Transverse colon (tissue), 4 donors: ENCODE measurements at places on chromosomes 3 and 15. TPM values are rescaled to one million over a fixed set of nuclear protein-coding genes. Genes with fewer than 3 reads are reported as not detected.

- no peak for DNase-seq
Measured at GRCh38 chr3:8307545-8308110, 194.0 kb upstream of the LMCD1 start.

GRCh38 chr3:75254685-75255084 is 409.4 kb upstream of the FRG2C start:
- DNase-seq: no peak

DNA sequence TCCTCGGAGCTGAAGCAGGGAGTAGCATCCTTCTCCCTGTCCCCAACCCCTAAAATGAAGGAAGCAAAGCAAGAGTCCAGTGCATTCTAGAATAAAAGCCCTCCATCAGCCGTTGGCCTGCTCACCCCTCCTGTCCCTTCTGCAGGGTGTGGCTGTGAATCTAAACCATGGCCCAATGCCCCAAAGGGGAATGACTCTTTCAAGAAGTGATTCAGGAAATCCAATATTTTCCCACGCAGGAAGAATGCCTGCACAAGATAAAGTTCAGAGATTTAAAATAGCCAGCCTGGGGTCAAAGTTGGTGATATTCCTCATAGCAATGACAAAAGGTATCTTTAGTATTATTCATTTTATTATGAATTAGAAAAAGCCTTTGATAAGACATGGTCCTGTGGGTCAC is 38.5 kb downstream of the SLCO2A1 start:
- no peak for DNase-seq

- no peak for DNase-seq
Measured at GRCh38 chr3:188956839-188957489, 214.8 kb upstream of the TPRG1 start.

DNA sequence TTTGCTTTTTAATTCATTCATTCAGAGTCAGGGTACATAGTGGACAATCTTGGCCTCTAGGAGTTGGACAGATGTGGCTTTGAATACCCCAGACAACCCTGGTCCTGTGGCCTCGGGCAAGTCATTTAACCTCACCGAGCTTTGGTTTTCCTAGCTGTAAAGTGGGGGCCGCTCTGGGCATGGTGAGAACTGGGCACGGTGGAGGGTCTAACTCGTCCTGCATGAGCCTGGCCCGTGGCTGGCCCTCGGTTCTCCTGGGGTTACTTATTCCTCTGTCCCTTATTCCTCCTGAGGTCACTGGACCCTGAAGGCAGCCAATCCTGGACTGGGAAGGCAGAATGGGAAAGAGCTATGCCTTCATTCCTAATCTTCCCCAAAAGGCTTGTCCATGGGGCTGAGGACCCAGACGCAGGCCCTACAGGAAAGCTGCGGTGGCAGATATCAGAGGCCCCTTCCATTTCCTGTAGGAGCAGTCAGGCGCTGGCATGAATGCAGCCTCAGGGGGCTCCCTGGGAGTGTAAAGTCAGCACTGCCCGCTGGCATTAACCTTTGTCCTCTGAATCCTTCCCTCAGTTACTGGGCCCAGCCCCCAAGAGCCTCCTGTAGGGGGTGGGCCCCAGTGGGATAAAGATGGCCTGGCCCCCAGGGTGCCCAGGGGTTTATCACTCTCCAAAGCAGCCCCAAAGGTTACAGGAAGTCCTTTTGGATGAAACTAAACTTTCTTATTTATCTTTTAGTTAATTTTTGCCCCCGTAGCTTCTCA is 17.9 kb upstream of the SEC13 start:
- DNase-seq: no peak

- DNase-seq: peak; percentile 54
Measured at GRCh38 chr3:12287727-12288181, 1.1 kb upstream of the PPARG start.

GRCh38 chr15:57552678-57553334 is 38.9 kb upstream of the MYZAP start:
- no peak for DNase-seq

DNA sequence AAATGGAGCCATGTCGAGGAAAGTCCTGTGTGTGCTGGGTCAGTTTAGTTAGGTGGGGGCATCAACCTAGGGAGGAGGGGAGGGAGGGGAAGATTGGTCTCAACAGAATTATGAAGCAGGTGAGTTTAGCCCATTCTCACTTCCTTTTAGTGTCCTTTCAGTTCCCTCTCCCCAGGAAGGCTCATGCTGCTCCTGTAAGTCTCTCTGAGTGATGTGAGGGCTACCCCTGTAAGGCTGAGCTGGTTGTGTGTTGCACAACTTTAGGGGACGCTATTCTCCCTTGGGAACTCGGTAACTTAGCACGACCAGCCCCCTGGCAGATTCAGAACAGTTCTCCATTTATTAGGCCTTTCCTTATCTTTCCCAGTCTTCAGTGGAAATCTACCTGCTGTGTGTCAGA is 21.2 kb downstream of the IL5RA start:
- DNase-seq: no peak

DNA sequence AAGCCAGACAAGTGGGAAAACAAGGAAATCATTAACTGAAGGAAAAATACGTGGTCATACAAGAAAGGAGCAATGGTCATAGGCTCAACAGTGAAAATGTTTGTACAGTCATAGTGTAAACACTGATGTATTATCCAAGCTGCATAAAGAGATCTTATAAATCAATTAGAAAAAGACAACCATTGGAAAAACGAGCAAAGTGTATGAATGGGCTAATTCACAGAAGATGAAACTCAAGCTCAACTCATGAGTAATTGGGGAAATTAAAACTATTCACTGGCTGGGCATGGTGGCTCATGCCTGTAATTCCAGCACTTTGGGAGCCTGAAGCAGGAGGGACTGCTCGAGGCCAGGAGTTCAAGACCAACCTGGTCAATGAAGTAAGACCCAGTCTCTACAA is 6.4 kb upstream of the IGF2BP2 start:
- no peak for DNase-seq

- DNase-seq: no peak
Measured at GRCh38 chr3:196235452-196236122, 19.3 kb downstream of the SLC51A start.

GRCh38 chr15:66040211-66040892 is 171.1 kb downstream of the RAB11A start:
- DNase-seq: no peak

DNA sequence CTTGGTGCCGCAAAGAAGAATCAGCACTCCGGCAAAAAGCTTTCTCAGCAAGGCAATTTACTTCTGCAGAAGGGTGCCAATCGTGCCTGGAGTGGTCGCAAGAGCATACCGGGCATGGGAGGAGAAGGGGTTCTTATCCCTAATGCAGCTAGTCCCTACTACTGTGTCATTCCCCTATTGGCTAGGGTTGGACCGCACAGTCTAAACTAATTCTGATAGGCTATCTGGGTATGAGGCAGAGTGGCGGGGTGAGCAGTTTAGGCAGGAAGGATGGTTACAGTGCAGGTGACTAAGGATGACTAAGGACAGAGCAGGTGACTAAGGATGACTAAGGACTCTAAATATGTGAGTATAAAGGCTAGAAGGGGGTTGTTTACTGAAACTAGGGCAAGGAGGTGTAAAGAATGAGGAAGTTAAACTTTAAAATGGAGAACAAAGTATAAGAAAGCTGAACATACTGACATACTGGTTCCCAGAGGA is 52.9 kb downstream of the PGBD4 start:
- no peak for DNase-seq

DNA sequence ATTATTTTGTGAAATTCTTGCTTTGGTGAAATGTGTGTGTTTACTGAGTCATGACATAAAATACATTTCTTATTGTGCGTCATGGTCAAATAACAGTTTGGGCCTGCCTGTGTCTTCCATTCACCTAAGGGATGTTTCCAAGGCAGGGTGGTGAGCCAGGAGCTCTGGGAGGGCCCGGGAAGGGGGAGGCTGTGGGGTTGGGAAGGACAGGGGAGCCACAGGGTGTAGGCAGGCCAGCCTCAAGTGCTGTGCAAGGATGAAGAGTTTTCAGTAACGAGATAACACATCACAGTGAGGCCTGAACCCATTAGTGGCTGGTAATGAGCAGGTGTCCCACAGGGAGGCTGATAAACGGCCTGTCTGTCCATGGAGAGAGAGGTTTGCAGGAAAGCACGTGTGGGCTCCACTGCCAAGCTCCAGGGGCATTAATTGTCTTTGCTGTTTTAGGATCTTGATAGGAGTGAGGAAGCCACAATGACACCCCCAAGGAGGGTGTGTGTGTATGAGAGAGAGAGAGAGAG is 35.6 kb upstream of the SEC13 start:
- DNase-seq: no peak

DNA sequence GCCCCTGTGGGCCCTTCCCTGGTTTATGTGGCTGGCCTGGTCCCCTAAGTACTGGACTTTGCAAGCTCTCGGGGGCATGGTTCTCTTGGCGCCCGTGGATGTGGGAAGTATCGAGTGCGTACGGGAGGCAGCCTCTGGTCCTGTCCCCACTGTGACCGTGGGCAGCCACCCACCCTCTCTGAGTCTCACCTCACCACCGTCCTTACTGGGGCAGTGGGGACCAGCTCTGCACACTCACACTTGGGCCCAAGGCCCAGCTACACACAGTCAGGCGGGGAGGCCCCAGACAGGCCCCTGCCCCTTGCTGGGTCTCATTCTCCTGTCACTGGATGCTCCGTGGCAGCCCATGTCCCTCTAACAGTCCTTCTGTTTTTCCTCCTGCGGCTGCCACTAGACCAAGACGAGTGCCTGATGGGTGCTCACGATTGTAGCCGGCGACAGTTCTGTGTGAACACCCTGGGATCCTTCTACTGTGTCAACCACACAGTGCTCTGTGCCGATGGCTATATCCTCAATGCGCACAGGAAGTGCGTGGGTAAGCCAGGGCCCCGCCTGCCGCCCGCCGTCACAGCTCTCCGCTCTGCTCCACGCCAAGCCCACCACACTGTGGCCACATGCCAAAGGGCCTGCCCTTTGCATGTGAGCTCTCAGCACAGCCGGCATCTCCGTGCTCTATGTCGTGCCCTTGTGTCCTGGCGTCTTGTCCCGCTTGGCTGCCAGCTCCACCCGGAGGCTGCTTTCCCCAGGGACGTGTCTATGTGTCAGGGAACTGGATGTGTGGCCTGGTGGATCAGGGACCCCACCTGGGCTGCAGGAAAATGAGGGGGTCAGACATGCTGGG is 72.7 kb downstream of the FBLN2 start:
- DNase-seq: no peak

- DNase-seq: no peak
Measured at GRCh38 chr15:67943475-67943874, 103.6 kb upstream of the RNU6-1 start.

GRCh38 chr3:119550192-119550910 is 9.1 kb downstream of the CD80 start:
- DNase-seq: no peak

DNA sequence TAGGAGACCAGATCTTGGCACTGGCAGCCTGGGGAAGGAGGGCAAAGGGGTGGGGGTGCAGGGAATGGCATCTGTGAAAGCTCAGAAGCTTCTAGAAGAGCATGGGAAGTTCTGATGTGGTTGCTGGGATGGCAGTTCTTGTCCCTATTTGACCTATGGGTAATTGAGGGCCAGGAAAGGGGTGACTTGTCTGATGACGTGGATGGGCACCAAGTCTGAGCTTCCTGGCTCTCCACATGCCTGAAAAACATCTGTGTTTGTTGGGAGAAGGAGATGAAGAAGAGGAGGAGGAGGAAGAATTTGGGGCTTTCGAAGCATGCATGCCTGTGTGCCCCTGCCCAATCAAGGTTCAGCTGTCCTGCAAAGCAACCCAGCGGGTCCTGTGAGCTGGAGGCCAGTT is 158.8 kb downstream of the SMAD6 start:
- DNase-seq: no peak

DNA sequence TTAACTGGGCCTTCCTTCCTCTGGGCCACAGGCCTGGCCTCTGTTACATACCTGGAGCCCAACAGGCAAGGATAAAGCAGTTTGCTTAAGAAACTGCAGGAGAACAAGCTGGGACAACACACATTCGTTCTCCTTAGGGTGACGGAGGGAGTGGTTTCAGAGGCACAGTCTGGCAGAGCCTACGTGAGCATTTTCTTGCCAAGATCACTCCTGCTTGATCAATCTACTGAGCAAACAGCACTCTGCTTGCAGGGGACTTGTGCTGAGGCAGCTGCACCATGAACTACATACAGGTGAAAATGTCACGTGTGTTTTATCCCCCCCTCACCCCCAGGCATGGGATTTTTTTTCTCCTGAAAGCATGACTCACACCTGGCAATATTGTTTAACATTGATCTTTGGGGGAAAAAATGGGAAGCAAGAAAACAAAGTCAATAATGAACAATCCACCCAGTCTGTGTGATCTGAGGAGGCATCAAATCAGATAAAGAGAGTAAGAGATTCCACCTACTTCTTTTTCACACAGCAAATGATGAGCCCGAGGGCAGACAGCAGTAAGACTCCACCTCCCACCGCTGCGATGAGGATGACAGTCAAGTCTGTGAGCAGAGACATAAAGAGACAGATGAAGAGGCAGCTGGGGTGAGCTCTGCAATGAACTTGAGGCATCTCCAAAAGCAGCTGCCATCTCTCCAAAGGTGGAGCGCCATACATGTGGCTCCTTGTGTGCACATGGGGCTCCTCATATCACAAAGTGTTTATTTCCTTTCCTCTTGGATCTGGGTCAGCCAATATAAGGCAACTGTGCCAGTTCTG is 57.4 kb downstream of the CDCP1 start:
- peak; percentile 57 for DNase-seq

- peak; percentile 55 for DNase-seq
Measured at GRCh38 chr15:90086868-90087268, 15.4 kb downstream of the IDH2 start.

DNA sequence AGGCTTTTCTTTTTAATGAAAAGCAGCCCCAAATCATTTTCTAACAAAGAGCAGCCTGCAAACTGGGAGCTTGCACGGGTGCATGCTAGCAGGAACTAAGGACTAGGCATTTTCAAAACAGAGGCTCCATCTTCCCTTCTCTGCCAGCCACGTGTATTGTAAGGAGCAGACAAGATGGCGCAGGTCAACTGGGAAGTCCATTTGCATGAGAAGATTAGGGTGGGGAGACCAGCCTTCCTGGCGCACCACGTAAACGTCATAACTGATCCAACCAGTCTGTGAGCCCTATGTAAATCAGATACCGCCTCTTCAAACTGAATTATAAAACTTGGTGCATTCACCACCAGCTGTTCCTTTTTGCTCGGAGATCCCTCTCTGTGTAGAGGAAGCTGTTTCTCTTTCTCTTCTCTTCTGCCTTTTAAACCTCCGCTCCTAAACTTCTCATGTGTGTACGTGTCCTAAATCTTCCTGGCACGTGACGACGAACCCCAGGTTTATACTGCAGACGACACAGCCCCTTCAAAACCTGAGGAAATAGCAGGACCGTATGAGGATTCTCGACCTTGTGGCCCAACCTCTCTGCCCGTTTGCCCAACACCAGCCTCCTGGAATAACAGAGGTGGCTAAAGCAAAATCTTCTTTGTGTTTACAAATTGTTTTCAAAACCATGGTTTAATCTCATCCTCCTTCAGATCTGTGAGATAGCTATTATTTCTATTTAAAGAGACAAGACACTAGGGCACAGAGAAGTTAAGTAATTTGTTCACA is 26.4 kb upstream of the SLC30A4 start:
- DNase-seq: no peak

The CHL1 gene
- 10.4 TPM for total RNA-seq

The PLIN1 gene
- total RNA-seq: 12.7 TPM

The CSPG4 gene
- 46.0 TPM for total RNA-seq

The TMEM40 gene
- total RNA-seq: not detected

The DPPA4 gene
- total RNA-seq: not detected

The MESP1 gene
- 12.4 TPM for total RNA-seq

The GCSAM gene
- total RNA-seq: not detected

The ACTRT3 gene
- 2.1 TPM for total RNA-seq

The STRC gene
- total RNA-seq: 20.3 TPM

The ANKUB1 gene
- total RNA-seq: not detected

The PRR23E gene
- not detected for total RNA-seq

The CHRM5 gene
- not detected for total RNA-seq

The CEMIP gene
- total RNA-seq: not detected

The CACNA2D3 gene
- total RNA-seq: 3.4 TPM

The PLSCR5 gene
- not detected for total RNA-seq
